ENCODE measurements at places on chromosomes 3 and 15.

DNA sequence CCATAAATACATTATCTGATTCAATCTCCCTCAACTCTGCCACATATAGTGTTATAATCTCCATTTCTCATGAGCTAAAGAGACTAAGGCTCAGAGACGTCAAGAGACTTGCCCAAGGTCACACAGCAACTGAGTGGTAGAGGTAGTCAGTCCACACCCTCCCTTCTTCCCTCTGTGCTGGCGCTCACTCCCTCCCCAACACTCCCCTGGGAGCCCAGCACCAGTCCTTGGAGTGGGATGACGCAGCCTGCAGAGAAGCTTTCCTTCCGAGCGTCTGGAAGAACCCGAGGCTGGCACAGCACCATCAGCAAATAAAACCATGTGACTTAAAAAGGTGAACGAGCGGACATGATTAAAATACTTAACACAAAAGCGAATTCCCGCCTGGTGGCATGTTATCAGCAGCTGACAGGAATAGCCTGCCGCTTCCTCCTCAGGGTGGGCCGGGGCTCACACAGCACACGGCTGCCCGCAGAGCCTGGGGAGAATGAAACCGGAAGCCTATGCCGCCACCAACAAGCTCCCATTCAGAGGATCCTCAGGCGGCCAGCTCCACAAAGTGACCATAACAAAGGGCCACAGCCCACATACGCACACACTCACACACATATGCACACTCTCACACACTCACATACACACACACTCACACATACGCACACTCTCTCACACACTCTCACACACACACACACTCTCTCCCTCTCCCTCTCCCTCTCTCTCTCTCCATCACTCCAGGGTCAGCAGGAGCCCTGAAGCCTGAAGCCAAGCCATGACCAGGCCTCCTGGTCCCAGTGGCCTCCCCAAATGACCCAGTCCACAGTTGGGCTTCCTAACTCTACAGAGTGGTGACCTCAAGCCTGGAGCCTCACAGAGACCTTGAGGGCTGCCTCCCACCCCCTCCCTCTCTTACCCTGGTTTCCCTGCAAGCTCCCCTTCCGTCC lies 120.5 kb downstream of the XXYLT1 start:
- peak; percentile 76 for DNase-seq

DNA sequence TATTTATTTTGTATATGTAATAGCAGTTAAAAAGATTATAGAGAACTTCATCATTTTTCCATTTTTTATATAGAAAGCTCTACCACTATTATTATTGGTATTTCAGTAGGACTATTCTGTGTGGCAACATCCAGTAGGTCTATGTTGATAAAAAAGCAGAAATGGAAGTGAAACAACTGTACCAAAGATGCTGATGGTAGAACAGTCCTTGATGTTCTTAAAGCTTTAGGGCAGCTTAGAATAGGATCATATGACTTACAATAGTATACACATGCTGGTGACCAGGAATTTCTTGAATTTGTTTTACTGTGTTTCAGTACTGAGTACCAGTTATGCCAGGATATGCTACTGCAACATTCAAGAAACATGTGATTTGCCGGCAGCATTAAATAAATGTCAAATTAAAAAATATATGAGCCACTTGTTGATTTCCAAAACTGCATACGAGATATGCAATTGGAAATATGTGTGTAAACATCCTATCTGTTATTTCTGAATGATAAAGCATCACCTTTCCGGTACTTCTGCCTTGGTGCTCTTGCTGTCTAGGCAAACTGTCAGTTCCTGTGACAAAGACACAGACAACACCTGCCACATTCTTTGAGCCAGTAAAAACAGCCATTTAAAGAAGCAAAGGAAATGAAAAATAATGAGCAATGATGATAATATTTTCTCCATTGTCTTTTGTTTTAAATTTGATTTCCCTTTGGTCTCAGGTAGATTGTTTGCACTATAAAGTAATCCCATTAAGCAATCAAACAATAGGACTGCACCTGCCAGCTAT lies 649.2 kb downstream of the ZPLD1 start:
- DNase-seq: no peak

- no peak for DNase-seq
Measured at GRCh38 chr3:157755233-157755632, 252.0 kb upstream of the VEPH1 start.

- DNase-seq: no peak
Measured at GRCh38 chr15:31448635-31448979, 122.0 kb downstream of the KLF13 start.

DNA sequence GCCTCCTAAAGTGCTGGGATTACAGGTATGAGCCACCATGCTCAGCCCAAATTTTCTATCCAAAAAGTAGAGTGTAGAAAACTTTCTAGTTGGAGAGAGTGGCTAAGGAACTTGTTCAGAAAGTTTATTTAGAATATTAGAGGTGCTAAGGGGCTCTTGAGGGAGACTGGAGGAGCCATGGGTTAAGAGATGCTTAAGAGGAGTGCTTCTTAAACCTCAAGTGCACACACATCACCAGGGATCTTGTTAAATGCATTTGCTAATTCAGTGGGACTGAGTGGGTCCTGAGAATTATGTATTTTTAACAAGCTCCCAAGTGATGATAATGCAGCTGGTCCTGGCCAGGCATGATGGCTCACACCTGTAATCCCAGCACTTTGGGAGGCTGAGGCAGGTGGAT lies 29.7 kb upstream of the SLMAP start:
- DNase-seq: no peak

- no peak for DNase-seq
Measured at GRCh38 chr3:45907769-45908705, 21.7 kb downstream of the CCR9 start.

DNA sequence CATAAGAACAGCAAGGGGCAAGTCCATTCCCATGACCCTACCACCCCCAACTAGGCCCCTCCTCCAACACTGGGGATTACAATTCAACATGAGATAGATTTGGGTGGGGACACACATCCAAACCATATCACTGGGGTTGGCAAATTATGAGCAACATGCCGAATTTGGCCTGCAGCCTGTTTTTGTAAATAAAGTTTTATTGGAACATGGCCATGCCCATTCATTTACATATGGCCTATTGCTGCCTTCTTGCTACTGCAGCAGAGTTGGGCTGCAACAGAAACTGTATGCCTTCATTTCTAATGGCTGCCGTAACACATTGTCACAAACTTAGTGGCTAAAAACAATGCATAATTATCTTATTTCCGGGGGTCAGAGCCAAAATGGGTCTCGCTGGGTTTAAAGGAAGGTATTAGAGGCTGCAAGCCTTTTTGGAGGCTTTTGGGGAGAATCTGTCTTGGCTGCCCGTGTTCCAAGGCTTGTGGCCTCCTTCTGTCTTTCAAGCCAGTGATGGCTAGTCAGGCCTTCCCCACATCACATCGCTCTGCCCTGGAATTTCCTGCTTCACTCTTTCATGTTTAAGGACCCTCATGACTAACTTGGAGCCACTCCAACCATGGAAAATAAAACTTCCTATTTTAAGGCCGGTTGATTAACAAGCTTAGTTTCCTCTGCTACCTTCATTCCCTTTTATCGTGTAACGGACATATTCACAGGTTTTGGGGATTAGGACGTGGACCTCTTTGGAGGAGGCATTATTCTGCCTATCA lies 428.5 kb upstream of the PROK2 start:
- DNase-seq: no peak

DNA sequence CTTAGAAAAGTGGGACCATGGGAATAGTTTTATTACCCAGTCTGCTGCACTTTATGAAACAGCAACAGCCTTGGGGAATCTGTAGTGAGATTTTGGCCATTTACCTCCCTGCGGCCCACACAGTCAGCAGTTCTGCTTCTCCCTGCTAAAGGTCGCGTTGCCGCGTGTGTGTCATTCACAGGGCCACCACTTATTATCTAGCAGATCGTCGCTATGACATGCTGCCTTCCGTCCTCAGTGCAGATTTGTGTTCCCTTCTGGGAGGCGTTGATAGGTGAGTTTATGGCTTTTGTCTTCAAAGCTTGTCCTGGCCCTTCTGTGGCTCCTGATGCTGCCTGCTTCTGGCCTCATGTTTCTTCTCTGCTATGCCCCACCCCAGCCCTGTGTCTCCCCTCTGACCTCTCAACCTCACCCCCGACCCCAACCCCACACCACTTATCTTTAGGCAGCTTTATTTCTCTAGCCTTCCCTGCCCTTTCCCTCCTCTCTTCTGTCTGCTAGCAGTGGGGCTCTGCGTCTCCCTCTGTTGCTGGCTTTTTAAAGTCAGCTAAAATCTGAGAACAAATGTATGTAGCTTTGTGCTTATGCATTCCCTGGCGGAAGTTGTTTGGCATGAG lies 30.1 kb downstream of the DIS3L start:
- DNase-seq: no peak

GRCh38 chr3:61573441-61573840 lies 12.1 kb downstream of the PTPRG start:
- DNase-seq: no peak

DNA sequence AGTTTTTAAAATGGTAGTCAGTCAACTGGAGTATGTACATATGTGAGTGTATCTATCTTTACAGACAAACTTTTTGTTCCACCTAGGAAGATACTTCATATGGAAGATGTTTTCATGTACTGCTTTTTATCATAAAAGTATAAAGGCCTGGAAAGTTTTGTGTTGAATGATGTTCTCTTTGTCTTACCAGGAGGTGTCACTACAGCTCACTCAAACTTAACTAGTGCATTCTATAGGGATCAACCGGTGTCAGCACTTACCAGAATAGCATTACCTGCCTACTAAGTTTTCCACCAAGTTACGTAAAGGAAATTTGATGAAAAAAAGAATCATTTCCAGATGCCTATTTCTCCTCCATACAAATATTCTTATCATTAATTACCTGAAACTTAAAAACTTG lies 522.6 kb upstream of the SEMA6D start:
- peak; percentile 20 for DNase-seq

DNA sequence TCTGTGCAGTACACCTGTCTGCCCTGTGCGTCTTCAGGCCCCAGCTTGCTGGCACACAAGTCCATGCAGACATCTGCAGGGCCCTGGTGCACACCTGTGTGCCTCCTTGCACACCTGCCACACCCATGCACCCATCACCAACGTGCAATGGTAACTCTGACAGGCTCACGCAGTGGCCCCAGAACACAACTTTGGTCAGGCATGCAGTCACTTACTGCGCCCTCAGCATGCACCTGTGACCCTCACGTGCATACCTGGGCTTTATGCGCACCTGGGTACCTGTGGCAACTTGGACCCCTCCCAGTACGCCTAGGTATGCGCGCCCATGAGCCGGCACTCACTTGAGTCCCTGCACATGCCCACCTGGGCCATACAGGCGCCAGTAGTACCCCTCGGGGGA lies 1.7 kb downstream of the PLXND1 start:
- no peak for DNase-seq

GRCh38 chr15:84590406-84590805 lies 10.4 kb upstream of the ZSCAN2 start:
- no peak for DNase-seq

GRCh38 chr3:85808755-85809154 lies 850.0 kb downstream of the CADM2 start:
- DNase-seq: no peak

GRCh38 chr3:193917158-193917557 lies 218.8 kb upstream of the HES1 start:
- peak; percentile 29 for DNase-seq

DNA sequence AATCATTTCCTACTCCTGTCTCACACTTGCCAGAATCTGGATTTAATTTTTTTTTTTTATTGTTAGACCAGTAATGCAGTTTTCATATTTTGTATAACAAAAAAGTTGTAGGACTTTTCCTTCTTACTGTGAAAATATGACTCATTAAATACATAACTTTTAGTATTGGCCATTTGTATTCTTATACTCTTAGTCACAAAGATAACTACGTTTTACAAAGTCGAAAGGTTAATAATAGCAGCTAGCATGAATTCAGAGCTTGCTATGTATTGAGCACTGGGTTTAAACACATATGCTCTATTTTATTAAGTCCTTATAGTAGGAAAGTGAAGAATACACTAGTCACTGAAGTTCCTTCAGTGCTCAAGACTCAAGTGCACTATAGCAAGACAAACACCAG lies 43.1 kb downstream of the LRRN1 start:
- no peak for DNase-seq

- DNase-seq: no peak
Measured at GRCh38 chr3:37540786-37541185, 320.9 kb upstream of the CTDSPL start.

- DNase-seq: no peak
Measured at GRCh38 chr3:63352008-63352279, 73.8 kb downstream of the SYNPR start.

- no peak for DNase-seq
Measured at GRCh38 chr15:101426761-101427333, 62.7 kb downstream of the PCSK6 start.

GRCh38 chr15:81115054-81115939 lies 18.8 kb upstream of the CFAP161 start:
- DNase-seq: no peak

All from Ammon's horn (tissue), 1 donor.